T1000 (cell line): ENCODE measurements at places on chromosomes 13 and 19.

DNA sequence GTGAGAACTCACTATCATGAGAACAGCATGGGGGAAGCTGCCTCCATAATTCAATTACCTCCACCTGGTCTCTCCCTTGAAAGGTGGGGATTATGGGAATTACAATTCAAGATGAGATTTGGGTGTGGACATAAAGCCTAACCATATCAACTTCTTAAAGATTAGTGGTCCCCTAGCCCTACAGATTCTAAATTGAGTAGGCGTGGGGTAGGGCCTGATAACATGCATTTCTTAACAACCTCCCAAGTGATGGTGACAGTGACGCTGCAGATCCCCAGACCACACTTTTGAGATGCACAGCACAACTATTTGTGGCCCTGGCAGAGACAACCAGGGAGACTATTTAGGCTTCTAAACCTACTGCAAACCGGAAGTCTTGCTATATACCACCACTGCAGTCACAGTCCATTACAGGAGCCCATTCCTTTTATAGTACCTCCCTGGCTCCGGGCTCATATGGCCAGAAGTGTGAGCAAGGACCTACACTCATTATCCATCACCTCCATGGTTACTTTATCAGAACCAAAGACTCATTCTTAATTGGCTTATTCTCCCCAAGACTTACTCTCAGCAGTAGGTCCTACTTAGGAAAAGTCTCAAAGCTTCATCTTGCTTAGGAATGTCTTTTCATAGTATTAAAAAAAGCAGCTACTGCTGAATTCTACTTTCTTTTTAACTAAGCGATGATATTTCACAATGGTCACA is 2.1 kb upstream of the DPY19L3 start:
- DNase-seq: no peak

DNA sequence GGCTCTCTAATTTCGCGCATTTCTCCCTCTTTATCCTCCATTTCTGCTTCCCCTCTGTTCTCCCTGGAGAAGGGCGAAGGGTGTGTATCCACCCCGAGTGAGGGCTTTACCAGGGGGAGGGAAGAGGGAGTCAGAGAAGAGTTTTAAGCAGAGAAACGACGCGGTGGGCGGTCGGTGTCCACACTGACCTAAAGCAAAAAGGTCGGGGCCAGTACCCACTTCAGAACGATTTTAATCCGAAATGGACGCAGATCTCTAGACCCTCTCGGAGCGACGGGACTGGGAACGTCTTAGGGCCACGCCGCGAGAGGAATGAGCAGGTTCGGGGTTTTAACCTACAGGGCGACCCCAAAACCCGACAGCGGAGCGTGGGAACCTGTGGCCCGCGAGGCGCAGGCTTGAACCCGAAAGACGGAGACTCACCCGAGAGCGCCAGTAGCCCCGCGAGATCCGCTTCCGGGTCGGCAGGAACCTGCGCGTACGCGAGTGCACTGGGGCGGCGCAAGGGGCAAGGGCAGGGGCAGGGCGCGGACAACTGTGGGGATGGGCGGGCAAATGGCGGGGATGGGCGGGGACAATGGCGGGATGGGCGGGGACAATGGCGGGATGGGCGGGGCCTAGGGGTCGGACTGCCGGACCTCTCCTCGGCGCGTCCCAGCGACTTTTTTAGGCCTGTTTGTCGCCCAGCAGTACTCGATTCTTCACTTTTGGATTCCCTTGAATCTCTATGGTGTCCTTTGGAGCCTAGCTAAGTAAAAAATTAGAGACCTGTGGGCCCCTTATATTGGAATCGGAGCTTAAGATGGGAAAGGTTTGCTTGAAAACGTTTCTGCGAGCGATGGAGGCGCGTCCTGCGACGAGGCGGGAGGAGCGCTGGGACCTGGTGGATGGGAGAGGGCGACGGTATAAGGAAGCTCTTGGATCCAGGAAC is at the start of gene ZNF677:
TSS of gene ZNF677 (minus strand) at position 463 of the 931 bp plus-strand sequence. CDS start 3,323 bp downstream, outside the sequence.
- DNase-seq: peak; percentile 91

GRCh38 chr13:85586422-85586831 is 212.8 kb downstream of the SLITRK6 start:
- peak; percentile 87 for DNase-seq

GRCh38 chr13:58190577-58190976 is 559.0 kb downstream of the PCDH17 start:
- no peak for DNase-seq

- peak; percentile 95 for DNase-seq
These were observed 1.2 kb upstream of the MAMSTR start for GRCh38 chr19:48720613-48721296.

GRCh38 chr19:10612499-10613119 is 12.7 kb upstream of the SLC44A2 start:
- DNase-seq: no peak

DNA sequence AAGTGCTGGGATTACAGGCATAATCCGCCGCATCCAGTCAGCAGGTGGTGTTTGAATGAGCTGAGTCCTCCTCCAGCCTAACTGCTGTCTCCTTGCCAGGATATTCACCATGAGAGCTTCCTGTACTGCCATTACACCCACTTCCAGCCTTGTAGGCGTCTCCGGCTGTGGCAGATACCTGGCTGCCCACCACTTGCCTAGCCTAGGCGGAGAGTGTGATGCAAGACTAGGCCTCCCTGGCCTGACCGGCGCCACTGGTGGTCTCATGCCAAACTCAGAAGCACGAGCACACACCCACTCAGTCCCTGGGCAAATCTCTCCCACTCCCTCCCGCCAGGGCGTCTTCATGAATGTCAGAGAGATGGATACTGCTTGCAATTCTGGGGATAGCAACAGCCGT is 16.6 kb downstream of the IL12RB1 start:
- no peak for DNase-seq

DNA sequence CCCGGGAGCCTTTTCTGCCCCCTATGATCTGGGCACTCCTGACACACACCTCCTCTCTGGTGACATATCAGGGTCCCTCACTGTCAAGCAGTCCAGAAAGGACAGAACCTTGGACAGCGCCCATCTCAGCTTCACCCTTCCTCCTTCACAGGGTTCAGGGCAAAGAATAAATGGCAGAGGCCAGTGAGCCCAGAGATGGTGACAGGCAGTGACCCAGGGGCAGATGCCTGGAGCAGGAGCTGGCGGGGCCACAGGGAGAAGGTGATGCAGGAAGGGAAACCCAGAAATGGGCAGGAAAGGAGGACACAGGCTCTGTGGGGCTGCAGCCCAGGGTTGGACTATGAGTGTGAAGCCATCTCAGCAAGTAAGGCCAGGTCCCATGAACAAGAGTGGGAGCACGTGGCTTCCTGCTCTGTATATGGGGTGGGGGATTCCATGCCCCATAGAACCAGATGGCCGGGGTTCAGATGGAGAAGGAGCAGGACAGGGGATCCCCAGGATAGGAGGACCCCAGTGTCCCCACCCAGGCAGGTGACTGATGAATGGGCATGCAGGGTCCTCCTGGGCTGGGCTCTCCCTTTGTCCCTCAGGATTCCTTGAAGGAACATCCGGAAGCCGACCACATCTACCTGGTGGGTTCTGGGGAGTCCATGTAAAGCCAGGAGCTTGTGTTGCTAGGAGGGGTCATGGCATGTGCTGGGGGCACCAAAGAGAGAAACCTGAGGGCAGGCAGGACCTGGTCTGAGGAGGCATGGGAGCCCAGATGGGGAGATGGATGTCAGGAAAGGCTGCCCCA is 8.5 kb upstream of the CEACAM7 start:
- DNase-seq: no peak

- no peak for DNase-seq
These were observed 23.1 kb downstream of the MYH14 start for GRCh38 chr19:50226536-50226935.
